ENCODE measurements at places on chromosomes 6 and 20.
A peak's percentile ranks its signal among the peaks of the same experiment; 100 is the strongest.

- DNase-seq = no peak
These were observed 38.2 kb downstream of the MICA start for GRCh38 chr6:31441365-31442267.

- DNase-seq = no peak
These were observed 14.9 kb upstream of the TTPAL start for GRCh38 chr20:44460795-44461141.

- DNase-seq = no peak
These were observed at the start of gene CST5 for GRCh38 chr20:23879328-23879798. CST5 (minus strand) TSS chr20:23879748; CDS start chr20:23879676, 72 bp downstream.

DNA sequence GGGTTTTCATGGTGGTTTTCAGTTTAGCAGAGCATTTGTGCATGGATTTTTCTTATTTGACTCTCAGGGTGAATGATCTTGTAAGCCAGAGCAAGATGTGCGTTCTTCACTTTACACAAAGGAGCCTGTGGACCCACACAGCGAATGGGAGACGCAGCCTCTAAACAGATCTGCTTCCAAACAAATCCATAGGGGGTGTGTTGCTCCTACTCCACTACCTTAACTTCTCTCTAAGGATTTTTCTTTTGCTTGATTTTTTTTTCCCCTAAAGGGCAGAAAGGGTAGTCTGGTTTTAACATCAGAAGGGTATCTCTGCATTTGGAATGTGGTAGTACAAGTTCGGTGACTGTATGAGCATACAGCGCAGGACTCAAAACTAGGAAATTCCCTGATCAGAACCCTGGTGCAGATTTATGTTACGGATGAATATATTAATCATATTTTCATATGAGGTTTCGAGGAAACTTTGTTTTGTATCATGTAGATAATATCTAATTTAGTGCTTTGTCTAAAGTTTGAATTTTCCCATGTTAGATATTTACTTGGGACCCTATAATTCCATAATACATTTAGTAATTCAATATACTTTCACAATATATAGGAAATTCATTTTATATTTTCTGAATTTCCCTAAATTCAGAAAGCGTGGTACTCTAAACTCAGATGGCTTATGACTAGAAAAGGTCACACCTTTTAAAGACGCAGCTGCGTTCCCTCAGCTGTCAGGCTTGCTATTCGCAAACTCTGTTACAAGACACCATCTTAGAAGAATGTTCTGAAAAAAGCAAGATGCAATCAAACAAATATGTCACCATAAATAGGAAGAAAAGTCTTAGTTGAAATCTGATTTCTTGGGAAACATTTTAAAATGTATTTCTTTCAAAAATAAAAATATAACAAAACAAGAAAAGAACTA lies 196.9 kb downstream of the TMEM242 start:
- no peak for DNase-seq

DNA sequence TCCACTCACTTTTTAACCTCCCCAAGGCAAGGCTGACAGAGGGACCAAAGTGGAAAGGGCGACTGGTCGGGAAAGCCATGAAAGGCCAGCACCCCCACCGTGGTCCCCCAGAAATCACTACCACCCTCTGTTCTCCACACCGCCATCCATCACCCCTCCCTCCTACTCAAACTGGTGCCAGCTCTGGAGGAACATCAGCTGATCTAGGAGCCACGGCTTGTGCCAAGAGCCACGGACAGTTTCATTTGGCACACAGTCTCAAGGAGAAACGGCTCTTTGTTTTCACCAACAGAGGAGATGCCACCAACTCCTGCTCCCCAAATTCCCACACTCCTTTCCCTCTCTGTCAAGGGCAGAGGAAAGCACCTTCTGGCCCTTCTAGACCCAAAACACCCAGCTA lies 26.0 kb downstream of the TBC1D7 start:
- no peak for DNase-seq

DNA sequence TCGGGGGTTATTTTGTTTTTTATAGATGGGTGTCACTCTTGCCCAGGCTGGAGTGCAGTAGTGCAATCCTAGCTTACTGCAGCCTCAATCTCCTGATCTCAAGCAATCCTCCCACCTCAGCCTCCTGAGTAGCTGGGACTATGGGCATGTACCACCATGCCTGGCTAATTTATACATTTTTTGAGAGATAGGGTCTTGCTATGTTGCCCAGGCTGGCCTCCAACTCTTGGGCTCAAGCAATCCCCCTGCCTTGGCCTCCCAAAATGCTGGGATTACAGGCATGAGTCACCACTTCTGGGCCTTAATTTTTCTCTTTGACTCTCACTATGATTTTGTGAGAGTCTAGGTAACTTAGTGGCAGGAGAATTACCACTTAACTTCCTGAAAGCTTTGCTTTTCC lies 23.3 kb downstream of the AKAP12 start:
- no peak for DNase-seq

DNA sequence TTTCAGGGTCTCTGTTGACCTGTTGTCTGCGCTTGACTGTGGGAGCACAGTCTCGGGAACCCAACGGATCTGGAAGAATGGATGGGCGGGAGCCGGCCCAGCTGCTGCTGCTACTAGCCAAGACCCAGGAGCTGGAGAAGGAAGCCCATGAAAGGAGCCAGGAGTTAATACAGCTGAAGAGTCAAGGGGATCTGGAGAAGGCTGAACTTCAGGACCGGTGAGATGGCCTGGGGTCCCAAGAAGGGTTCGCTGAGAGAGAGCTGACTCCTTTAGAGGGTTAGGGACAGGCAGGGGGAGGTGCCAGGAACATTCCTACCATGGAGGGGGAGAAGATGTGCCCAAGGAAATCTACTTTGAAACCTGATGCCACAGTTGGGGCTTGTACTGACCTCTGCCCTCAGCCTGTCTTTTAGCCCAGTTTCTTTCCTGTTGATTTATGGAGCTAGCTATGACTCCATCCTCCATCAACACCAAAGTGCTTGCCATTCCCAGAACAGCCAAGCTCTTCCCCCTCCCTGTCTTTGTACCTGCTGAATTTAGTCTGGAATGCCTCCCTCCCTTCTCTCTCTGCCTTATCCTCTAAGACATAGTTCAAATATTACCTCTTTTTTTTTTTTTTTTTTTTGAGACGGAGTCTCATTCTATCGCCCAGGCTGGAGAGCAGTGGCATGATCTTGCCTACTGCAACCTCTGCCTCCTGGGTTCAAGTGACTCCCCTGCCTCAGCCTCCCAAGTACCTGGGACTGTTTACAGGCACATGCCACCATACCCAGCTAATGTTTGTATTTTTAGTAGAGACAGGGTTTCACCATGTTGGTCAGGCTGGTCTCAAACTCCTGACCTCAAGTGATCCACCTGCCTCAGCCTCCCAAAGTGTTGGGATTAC lies 12.2 kb downstream of the CEP250 start:
- DNase-seq = no peak

- no peak for DNase-seq
These were observed 11.6 kb downstream of the ILRUN start for GRCh38 chr6:34684919-34685318.

- no peak for DNase-seq
These were observed 59.6 kb downstream of the MOXD1 start for GRCh38 chr6:132341646-132342045.

DNA sequence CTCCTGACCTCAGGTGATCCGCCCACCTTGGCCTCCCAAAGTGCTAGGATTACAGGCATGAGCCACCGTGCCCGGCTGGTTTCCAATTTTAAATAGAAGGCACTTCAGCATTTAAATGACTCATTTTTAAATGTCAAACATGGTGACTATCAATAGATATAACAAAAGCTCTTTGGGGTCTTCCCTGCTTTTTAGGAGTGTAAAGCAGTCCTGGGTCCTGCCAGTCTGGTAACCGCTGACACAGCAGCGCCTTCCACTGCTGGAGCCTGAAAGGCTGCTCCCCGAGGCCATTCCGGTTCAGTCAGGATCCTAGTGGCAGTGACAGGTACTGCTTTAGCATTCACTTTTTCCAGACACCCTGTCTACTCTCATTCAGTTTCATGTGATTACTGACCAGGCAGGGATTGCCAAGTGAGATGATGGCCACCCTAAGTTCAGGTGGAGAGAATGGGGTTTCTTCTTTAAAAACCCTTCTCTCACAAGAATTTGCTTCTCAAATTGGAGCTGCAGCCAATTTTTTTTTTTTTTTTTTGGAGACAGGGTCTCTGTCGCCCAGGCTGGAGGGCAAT lies 5.1 kb downstream of the DIDO1 start:
- peak; percentile 47 for DNase-seq

DNA sequence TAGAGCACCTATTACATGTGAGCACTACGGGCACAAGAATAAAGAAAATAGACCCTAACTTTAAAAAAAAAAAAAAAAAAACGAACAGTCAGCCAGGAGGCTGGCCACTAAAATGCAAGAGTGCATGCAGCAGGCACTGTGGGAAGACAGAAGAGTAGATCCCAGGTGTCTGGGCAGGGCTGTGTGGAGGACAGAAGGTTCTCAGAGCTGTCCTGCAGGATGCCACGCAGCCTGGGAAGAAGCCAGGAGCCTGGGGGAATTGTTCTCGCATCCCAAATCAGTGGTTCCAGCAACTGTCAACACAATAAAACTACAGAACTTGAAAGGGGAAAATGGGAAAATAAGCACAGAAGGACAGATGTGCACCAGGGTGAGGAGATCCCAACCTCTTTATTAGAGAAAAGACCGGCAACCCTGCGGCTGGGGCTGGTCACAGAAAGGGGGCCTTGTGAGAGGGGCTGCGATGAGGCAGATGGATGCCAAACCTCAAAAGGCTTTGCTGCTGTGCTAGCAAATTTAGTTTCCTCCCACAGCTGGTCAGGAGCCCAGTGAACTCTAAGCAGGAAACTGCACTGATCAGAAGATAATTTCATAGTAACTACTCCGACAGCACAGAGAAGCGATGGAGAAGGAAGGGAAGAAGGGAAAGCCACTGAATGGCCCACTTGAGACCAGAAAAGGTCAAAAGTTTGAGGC lies 30.9 kb downstream of the MAP3K5 start:
- DNase-seq = no peak

DNA sequence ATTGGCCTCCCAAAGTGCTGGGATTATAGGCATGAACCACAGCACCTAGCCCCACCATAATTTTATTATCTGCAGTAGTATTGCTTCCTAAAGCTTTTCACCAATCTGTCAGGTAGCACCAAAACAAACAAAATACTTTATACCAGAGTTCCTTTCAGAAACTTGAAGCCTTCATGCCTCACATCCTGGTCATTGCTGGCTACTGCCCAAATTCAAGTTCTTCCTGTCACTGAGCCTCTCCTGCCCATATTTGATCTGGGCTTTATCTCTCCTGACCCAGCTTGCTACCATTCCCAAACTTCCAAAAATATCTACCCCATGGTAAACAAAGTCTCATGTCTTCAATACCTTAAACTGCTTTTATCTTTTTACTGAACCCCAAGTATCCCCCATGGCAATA lies 34.9 kb upstream of the DST start:
- no peak for DNase-seq

- no peak for DNase-seq
These were observed 13.5 kb upstream of the SMIM26 start for GRCh38 chr20:18553746-18554145.

DNA sequence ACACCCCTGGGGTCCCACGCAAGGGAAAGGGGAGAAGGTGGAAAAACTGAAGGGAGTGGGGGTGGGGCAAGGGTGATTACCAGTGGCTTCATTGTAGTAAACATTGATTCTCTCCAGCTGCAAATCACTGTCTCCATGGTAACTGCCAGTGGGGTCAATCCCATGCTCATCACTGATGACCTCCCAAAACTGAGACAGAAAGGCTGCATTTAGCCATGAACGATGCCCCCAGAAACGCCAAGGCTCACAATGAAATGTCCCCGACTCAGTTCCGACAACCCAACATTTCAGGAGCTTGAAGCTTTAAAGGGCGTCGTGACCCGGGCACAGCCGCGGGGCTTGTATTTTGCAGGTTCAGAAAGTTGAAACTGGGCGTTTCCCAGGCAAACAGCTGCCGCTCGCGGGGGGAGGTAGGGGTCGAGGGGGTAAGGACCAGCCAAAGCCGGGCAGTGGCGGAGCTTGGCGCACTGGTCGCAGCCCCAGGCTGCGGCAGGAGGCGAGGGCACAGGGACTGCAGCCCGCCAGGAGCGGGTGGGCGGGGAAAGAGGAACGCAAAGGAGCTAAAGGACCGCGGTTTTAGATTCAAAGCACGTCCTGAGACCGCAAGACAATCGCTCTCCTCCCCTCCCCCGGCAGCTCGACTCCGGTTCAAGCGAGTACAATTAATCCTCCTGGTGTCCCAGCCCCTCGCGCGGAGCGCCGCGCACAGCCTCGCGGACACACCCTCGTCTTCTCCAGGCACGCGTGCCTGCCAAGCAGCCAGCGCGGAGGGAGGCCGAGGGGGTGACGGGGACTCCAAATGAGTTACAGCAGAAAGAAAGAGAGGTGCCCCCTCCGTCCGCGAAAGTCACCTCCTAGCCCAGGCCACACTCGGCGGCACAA lies 731 bp downstream of the TUBB2B start:
- DNase-seq = peak; percentile 21

GRCh38 chr6:151254451-151255081 lies 14.8 kb downstream of the AKAP12 start:
- DNase-seq = no peak

DNA sequence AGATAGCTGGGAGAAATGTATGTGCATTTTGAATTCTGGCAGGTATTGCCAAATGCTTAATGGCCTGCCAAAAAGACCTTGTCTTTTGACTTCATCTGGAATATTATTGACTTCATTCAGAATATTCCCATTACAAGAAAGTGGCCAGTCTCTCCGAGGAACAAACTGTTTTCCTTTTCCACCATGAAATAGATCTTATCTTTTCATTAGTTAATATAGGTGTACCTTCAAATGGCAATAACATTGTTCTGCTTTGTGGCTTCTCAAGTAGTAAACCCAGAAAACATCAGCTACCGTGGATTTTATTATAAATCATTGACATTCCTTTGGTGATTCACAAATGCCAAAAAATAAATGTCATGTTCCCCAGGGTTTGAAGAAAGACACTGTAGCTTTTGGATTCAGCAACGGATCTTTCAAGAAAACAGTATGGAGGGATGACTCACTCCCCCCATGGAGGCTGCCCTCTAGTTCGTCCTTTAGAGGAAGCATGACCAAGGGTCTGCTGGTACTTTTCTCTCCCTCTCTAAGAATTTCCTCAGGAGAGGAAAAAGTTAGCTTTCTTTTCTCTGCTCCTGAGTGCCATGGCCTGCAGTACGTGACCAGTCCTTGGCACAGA lies 1.1 kb upstream of the RNF182 start:
- DNase-seq = no peak

GRCh38 chr6:115830895-115831294 lies 229.8 kb downstream of the FRK start:
- DNase-seq = no peak

DNA sequence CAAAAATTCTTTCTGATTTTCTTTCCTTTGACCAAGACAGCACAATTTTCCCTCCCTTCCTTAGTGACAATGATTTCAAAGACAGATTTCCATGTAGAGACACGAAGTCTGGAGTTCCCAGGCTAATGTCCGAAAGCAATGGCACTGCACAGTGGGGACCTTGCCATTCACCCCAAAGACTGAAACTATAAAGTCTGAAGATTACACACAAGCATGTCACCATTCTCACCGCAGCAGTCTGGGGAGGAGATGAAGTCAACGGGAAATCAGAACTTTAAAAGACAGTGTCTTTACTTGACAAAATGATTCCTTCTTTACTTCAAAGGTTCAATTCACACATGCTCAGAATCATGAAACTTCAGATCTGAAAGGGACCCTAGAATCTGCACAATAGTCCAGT lies 8.3 kb downstream of the B4GALT5 start:
- no peak for DNase-seq

Measured in NCI-H187 (cell line).